ENCODE measurements at places on chromosomes 11 and 22.

DNA sequence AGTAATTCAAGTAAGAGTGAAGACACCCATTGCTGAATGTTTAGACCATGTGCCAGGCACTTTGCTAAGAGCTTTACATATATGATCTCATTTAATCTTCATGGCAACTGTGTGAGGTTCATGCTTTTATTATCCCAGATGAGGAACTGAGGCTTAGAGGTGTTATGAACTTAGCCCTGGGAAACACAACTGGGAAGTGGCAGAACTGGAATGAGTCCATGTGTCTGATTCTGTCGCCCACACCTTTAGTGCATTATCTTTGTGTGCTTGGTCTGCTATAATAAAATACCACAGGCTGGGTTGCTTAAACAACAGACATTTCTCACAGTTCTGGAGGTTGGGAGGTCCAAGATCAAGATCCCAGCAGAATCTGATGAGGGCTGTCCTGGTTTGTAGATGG is 108.7 kb upstream of the PLET1 start:
- no peak for DNase-seq

DNA sequence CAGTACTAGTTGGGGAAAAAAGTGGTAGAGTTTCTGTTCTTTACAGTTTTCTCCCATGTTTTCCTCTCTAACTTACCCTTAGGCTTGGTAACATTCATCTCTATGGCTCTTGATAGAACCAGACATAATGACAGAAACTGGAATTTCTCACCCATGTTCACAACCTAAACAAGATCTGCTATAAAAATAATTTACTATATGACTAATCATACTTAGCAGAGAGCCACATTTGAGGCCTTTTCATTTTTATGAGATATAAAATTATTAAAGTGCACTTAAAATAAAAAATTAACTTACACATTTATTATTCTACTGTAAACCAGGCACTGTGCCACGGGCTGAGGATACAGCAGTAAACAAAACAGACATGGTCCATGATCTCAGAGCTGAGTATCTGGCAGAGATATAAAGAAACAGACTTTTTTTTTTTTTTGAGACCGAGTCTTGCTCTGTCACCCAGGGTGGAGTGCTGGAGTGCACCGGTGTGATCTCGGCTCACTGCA is 98.1 kb downstream of the GAB2 start:
- DNase-seq = no peak

- no peak for DNase-seq
Observed at GRCh38 chr11:112129656-112130055, 34.2 kb downstream of the IL18 start.

DNA sequence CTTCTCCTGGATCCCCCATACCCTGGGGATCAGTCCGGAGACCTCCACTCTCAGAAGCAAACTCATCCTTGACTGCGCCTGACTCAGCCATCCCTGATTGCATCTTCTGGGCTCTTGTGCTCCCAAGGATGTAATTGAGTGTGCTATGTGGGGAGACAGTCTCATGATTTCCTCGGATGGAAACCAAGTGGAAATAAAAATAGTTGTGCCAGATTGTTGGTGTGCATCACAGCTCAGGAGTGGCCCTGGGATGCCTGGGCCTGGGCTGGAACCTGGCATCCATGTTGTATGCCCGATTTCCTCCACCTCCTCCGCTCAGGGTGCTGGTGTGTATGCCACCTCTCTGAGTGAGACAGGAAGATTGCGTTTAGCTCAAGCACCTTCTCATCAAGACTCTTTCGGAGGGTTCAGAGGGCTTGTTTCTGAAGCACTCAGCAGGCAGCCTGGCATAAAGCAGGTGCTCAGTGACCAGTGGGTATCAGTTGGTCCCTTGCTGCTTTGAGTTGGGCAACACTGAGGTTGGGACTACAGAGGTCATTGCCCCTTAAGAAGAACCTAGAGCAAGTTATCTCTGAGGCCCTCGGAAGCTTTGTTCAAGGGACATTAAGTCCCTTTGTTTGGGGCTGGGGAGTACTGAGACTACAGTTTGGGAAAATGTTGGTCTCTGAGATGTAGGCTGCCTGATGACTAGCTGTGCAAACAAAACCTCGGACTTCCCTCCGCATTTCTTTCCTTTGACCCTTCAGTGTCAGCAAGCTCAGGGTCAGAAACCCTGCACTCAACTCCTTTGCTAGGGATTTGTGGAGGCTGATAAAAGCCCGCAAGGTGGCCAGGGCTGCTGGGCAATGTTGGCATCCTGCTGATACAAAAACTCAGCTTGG is 24.8 kb upstream of the MICAL2 start:
- no peak for DNase-seq

DNA sequence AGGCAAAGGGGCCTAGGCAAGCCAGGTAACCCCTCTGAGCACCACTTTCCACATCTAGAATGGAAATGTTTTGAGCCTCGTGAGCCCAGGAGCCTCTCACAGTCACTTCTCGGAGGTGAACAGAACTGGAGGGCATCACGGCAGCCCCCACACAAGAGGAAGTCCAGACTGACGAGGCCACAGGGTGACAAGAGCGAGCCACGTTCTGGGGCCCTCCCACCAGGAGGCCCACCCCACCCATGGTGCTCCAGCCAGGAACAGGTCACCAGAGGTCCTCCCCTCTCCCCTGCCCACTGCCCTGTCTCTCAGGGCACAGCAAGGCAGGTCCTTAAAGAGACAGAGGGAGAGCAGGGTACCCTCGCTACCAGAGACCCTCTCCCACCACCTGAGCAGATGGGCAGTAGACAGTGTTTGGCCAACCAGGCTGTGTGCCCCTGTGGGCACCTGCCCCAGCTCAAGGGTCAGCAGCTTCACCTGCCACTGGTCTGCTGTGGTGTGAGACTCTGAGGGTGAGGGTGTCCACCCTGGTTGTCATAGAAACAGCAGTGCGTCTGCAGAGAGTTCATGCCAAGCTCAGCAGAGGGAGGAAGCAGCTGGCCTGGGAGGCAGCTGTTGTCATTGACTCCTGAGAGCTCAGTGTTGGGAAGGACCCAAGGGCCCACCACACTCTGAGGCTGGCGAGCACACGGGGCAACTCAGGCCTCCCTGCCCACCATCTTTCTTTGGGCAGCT is 31.4 kb downstream of the RSPH14 start:
- DNase-seq = no peak

- DNase-seq = no peak
Observed at GRCh38 chr22:44231233-44231632, 50.5 kb downstream of the PARVG start.

- no peak for DNase-seq
Observed at GRCh38 chr11:34335331-34335730, 22.5 kb downstream of the ABTB2 start.

GRCh38 chr11:124075841-124076651 is 34.9 kb upstream of the OR10G7 start:
- DNase-seq = peak; percentile 34

DNA sequence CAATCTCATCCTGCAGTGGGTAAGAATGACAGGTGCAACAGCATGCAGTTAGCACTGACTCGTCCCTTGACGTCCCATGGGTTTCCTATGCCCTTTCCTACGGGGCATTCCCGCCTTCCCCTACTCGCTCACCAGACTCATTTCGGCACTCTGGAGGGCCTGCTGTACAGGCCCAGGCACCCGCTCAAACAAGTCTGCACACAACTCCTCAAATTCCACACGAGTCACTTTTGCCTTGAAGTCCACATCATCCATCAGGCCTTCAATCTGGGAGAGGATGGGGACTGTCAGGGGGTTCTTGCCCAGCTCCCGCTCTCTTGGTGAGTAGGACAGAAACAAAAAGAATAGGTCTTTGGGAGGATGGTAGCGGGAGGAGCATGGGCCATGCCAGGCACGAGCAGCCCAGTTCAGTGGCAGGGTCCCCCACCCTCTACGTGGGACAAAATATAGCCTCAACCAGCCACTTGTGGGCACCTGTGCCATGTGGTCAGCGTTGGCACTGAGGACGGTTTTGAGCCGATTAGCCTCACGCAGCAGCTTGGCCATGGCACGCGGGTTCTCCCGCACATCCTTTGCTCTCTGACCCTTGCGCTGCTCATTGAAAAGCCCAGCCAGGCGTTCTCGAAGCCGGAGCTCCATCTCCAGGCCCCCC is 4.7 kb downstream of the HYOU1 start:
- no peak for DNase-seq

- no peak for DNase-seq
Observed at GRCh38 chr11:133660202-133660568, 127.9 kb upstream of the OPCML start.

- DNase-seq = no peak
Observed at GRCh38 chr11:45209891-45210699, 63.7 kb downstream of the PRDM11 start.

GRCh38 chr22:23072077-23072910 is 2.0 kb downstream of the GNAZ start:
- DNase-seq = no peak

- DNase-seq = no peak
Observed at GRCh38 chr11:41451011-41451410, 8.4 kb downstream of the LRRC4C start.

GRCh38 chr11:64241241-64241490 is 271 bp downstream of the FKBP2 start:
- peak; percentile 97 for DNase-seq

GRCh38 chr11:3164138-3164551 is 965 bp downstream of the OSBPL5 start:
- DNase-seq = no peak

GRCh38 chr11:63608353-63609345 is 5.6 kb downstream of the PLAAT3 start:
- no peak for DNase-seq

- no peak for DNase-seq
Observed at GRCh38 chr11:123164732-123165450, 30.2 kb downstream of the CLMP start.

GRCh38 chr11:13291800-13292199 is 14.2 kb downstream of the BMAL1 start:
- DNase-seq = no peak

DNA sequence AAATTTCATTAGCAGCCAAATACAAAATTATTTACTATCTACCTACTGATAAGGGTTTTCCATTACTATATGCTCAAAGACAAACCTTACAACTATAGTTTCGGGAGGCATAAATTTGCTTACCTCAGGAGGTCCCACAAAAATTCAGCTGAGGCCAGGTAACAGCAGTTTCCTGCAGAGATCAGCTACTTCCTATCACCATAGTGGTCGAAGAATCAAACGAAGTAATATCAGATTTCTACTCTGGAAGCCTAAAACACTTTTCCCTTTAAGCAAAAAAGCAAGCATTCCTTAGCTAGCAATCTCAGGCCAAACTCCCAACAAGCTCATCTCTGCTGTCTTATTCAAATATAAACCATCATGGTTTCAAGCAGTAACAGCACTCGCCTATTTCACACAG is 3.1 kb downstream of the NAP1L4 start:
- no peak for DNase-seq

GRCh38 chr11:43998308-43998707 is 49.5 kb upstream of the ACCSL start:
- DNase-seq = no peak

DNA sequence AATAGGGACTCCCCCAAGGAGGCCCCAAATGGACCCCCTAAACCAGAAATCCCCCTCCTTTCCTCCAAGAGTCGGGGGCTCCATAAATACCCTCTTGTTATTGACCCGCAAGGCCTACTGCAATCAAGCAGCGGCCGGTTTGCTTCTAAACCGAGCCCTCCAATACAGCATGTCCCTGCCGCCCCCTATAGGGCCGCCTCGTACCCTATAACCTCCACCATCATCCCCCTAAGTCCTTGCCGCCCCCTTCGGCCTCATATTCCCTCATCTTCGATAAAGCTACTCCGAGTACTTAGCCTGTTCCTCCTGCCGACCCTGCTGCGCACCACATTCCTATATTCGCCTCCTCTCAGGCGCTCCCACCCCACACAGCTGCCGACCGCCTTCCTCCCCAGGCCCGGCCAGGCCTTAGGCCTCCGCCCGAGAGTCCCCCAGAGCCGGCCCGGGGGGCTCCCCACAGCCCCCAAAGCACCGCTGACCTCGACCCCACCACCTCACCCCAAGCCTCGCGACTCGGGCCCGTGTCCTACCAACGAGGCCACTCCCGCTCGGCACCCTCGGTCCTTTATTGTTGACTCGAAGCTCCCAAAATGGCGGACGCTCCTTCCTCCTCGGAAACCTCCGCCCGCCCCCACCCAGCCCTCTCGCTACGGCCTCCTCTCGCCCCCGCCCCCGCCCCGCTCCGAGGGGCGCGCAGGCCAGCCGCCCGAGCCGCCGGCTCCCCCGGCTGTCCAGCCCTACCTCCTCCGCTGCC is 430 bp downstream of the DDX6 start:
- peak; percentile 55 for DNase-seq

- no peak for DNase-seq
Observed at GRCh38 chr11:47971501-47971900, 8.9 kb upstream of the PTPRJ start.

GRCh38 chr11:91835051-91835560 is 389.5 kb upstream of the FAT3 start:
- DNase-seq = no peak

DNA sequence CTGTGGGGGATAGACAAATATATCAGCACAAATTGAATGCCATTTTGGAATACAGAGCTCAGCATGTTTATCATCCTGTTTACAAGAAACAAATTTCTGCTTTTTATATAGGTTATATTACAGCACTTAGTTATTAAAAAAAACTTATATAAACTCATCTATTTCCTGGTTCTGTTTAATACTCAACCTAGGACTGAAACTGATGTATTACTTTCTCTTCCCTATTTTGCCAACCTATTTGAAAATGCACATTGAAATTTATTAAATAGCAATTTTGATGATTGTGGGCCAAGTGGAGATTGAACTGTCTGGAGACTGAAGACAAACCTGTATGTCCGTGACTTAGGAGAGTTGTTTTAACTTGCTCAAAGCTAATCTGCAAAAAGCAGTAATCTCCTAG is 288.3 kb upstream of the ANO3 start:
- peak; percentile 8 for DNase-seq

- peak; percentile 75 for DNase-seq
Observed at GRCh38 chr11:18731949-18732821, 6.2 kb upstream of the IGSF22 start.

GRCh38 chr11:95296621-95297025 is 65.6 kb upstream of the SESN3 start:
- peak; percentile 37 for DNase-seq

DNA sequence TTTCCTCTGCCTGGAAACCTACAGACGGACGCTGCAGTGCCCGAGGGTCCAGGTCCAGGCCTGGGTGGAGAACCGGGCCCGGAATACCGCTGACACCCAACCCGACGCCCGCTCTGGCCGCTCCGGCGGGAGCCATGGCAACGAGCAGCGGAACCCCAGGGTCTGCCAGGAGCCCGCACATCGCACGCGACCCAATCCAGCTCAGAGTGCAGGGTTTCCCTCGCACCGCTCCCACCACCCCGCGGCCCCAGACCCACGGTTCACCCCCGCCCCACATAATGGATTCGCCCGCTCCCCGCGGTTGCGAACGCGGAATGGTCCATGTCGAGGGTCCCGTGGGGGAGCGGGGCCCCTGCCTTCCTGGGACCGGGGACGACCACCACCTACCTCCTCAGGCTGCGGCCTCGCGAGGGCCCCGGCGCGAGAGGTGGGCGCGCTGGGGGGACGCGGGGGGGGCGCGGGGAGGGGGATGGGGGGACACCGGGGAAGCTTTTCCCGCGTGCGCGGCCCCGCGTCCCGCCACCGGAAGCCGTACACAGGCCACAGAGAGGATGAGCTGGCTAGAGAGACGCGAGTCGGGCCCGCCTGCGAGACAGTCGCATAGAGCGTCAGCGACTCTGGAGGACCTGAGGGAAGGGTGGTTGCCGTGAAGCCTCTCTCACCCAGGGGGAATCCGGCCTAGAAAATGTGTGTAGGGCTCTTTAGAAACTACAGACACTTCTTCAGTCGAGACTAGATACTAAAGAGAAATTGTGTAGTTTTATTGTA is at the start of gene SSRP1:
SSRP1 (minus strand) TSS at position 550 of the 768 bp plus-strand sequence. CDS start 771 bp downstream, outside the sequence.
- peak; percentile 92 for DNase-seq

Measured in GM10248 (cell line).